ENCODE measurements at places on chromosomes 12 and 14.

GRCh38 chr14:64880221-64881121 is 764 bp upstream of the SPTB start:
- DNase-seq = peak; percentile 50

DNA sequence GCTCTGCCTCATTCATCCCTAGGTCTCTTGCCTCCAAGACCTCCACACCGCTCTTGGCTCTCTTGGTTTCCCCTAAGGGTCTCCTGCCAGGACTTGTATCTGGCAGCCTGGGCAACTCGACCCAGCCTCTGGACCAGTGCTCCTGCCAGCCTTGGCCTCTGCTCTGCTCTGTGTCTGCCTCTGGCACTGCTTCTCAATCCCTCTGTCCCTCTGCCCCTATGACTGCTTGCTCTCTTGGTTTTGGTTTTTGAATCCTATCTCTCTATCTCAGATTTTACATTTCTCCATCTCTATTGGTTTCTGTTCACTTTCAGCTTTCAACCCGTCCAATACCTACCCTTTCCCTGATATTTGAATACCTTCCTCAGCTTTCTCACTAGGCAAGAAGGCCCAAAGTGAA is 6.3 kb downstream of the ITGA5 start:
- no peak for DNase-seq

GRCh38 chr14:91755570-91756295 is 23.8 kb upstream of the CATSPERB start:
- no peak for DNase-seq

DNA sequence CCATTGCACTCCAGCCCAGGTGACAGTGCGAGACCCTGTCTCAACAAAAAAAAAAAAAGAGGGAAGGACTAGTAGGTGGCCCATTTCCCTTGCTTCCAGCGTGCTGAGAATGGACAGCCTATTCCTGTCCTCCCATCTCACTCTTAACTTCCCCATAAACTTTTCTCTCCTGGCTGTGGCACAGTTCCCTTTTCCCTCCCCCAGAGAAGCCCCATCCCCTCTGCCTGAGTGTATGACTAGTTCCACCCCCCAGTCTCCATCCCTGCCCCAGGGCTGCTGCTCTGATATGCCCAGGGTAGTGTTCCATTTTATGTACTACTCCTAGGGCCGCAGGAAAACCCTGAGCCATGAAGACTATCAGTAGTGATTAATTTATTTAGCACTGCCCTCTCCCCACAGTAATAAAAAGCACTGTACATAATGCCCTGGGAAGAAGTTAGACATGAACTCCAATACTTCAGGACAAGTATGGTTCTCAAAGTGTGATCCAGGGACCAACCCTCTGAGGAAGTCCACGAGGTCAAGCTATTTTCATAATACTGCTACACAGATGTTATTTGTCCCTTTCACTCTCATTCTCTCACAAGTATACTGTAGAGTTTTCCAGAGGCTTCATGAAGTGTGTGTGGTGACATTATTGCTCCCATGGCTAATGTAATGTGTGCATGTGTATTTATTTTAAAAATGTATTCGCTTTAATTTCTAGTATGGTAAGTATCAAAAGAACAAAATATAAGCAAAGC is 11.5 kb upstream of the CHD4 start:
- no peak for DNase-seq

- DNase-seq = no peak
These were observed 59.8 kb downstream of the MIPOL1 start for GRCh38 chr14:37257501-37258070.

DNA sequence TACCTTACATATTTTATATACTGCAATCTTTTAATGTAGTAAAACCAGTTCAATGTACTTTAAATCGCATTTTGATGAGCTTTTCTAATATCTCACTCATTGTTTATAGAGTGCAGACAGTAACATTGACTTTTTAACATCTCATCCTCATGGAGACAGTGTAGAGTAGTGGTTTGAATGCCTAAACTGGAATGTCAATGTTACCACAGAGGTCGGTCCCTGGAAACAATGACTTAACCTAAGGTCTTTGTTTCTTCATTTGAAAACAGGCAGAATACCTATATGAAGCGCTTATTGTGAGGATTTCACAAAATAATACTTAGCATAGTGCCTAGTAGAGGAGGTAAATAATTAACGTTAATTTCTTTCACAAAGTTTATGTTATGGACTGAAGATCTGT is 5.0 kb downstream of the CDK17 start:
- DNase-seq = no peak

GRCh38 chr14:85464135-85464895 is 65.6 kb upstream of the FLRT2 start:
- no peak for DNase-seq

GRCh38 chr12:42178101-42178500 is 33.4 kb upstream of the GXYLT1 start:
- DNase-seq = no peak

GRCh38 chr14:104211215-104211614 is 72.8 kb downstream of the KIF26A start:
- no peak for DNase-seq

DNA sequence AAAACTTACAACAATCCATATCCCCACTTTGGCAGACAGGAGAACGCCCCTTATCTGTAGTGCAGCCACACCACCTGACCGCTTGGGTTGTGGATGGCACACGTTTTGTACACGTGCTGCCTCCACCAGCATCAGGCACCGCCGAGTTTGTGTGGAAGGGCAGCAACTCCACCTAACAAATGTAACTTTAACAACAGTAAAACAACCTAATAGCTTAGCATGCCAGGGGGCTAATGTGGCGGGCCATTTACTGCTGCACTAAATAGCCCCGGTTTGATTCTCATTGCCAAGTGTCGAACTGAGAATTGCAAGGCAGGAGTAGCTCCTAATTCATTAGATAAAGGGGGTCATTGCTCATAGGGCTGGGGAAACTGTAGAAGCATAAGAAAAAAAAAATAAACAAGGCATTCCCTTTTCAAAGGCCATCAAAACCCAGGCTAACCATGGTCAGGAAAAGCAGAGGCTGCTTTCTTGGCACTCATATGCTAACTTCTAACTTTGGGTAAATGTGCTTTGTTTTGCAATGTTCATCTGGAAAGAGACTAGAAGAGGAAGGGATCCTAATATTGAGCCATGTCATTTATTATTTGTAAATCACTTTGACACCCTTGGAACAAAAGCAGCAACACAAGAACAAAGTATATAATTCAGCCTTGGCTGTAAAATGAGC is 279.7 kb upstream of the SOX5 start:
- no peak for DNase-seq

- DNase-seq = peak; percentile 17
These were observed 707.9 kb downstream of the AACS start for GRCh38 chr12:125773033-125773640.

GRCh38 chr12:85606455-85606854 is 229.8 kb downstream of the RASSF9 start:
- no peak for DNase-seq

DNA sequence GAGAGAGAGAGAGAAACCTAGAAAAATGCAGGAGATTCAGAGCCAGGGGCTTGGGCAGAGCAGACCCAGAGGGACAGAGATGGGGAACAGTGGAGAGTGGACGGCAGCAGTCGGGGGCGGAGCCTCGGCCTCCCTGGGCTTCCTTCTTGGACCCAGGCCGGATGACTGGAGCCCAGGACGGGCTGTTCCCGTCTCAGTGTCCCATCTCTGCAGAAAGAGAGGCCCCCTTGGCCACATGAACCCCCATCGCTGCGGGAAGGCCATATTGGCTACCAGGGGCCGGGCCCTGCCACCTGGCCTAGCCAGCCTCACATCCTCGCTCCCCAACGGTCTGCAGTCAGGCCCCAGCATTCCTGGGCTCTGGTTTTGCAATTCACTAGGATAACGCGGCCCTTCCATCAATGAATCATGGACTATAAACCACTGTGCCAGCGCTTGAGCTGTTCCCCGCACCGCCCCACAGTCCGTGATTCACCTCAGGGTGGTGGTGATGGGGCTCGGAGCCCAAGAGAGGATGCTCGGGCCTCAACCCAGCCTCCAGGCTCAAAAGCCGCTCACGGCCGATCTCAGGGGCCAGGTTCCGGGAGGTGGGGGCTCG is 116.5 kb downstream of the RFLNA start:
- no peak for DNase-seq

DNA sequence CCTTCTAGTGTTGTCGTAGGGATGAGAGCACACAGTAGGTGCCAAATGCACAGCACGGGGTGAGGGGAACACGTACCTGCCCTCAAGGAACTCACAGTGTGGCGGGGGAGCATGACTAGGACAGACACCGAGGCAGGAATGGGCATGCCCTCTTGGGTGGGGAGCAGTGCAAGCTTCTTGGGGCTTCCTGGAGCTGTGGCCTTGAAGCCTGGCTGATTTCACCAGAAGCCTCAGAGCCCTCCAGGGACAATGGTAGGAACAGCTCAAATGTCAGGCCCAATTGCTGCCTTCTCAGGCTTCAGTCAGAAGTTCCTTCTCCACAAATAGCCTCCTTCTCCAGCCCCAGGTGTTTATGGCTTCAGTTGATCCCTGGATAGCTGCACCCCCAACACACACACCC is 43.4 kb downstream of the TEAD4 start:
- DNase-seq = no peak

DNA sequence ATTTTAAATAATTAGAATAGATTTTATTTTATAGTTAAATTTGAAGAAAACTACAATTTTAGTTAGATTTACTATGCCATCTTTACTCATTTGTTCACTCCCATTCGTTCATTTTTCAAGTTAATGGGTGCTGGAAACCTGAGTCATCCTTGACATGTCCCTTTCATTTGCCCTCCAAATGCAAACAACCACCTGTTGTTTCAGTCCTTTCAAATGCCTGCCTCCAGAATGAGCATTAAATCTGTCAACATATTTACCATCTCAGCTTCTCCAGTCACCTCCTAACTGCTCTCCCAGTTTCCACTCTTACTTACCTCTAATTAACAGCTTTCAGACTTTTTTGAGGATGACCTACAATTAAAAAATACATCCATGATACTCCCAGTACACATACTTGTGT is 375.5 kb downstream of the RAD51B start:
- peak; percentile 11 for DNase-seq

Measured in HuH-7 (cell line).